CD4-positive, alpha-beta memory T cell (primary cell): ENCODE measurements at places on chromosomes 6 and 20. TPM values are rescaled to one million over a fixed set of nuclear protein-coding genes. Genes with fewer than 3 reads are reported as not detected.

DNA sequence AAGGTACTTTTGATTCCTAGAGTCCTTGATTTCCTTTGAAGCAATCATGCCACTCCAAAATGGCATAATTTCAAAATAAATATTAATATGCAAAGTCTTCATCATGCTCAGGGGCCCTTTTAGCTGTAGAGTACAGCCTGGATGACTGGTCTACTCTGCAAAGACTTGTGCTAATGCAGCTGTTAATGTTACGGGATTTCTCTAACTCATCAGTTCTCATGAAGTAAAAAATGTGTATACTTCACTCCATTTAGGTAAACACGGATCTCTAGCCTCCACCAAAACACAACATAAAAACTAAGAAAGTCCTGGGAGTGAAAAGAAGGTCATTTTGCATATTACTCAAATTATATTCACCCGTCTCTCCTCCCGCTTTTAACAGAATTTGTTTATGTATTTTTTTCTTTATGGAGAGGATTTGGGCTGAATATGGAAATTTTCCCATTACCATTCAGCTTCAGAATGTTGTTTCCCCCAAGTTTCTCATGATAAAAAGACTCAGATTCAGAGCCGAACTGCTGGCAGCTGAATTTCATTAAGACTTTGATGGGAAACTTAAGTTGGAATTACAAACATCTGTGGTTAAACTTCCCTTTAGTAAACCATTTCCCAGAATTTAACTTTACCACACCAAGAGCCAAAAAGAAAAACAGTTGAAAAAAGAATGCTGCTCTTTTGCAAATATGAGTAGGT lies 8.7 kb downstream of the LAMA4 start:
- no peak overlapping the region for H3K27ac ChIP-seq
- no peaks in the 10 kb centered on the region for H3K4me1 ChIP-seq
- no peaks in the 10 kb centered on the region for H3K36me3 ChIP-seq
- H3K4me3 ChIP-seq: no peak overlapping the region
- H3K27me3 ChIP-seq: no peaks in the 10 kb centered on the region
- no peak for DNase-seq

DNA sequence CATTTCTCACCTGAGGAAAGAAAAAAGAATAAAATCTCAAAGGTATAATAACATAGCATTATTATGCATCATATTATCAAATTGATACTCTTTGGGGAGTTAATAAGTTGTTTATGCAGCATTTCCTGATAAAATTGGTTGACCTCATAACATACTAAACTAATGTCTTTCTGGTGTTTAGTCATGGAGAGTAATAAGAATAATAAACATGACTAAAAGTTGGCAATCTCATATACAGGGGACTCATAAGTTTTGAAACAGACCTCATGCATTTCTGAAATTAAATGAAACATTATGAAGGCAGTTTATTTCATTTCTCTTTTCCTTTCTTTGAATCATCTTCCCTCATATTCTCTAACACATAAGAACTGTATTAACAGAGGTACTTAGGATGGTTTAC lies 60.5 kb upstream of the PRDM1 start:
- no peaks in the 10 kb centered on the region for H3K36me3 ChIP-seq
- no peaks in the 10 kb centered on the region for H3K27me3 ChIP-seq
- DNase-seq: no peak
- no peaks in the 10 kb centered on the region for H3K4me1 ChIP-seq
- H3K27ac ChIP-seq: no peak overlapping the region

DNA sequence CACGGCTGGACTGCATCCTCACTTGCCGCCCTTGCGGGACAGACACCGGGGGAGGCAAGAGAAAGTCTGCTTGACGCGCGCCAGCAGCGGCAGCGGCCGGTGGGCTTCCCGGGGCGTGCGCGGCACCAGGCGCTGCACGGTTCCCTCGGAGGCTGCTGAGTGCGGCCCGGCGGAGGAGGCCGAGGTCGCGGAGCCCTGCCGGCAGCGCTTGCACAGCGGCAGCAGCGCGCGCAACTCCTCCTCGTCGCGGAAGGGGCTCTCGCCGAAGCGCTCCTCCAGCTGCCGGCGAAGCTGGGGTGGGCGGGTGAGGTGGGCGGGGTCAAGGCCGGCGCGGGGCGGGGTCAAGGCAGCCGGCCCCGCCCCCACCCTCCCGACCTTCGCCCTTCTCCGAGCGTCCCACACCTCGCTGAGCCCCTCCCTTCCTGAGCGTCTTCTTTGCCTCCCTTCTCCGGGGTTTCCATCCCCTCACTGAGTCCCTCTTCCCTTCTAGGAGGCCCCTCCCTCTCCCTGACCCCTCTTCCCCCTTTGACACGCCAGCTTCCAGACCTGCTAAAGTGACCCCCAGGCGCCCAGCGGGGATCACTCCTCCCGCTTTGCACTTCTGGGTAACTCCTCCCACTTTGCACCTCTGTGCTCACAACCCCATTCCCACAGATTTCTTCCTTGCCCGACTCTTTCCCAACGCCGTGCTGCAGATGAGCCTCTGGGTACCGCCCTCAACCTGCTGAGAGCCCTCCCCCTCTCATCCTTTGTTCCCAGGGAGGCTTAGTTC lies 8.8 kb downstream of the DUSP15 start:
- no peak overlapping the region for H3K27ac ChIP-seq
- H3K36me3 ChIP-seq: no peaks in the 10 kb centered on the region
- peak; percentile 69 for DNase-seq
- peaks cover 29% of the 10 kb centered on the region for H3K27me3 ChIP-seq
- H3K4me1 ChIP-seq: peaks cover 12% of the 10 kb centered on the region

DNA sequence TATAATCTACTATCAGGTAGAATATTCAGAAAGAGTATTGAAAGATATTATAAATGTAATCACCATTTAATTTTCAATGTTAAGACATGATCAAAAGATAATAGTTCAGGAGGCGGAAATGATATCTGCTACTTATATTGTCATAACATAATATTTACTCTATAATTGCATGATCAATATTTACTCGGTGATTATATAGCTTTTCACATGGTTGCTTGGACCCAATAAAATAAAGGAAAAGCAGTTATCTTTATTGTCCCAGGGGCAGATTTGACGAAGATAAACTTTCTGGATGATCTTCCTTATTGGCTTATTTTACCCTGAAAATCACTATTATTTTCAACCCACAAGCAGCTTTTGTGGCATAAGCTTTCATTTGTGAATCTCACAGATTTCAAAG lies 350.4 kb downstream of the HACE1 start:
- no peak overlapping the region for H3K27ac ChIP-seq
- no peak for DNase-seq
- no peaks in the 10 kb centered on the region for H3K36me3 ChIP-seq
- H3K27me3 ChIP-seq: no peaks in the 10 kb centered on the region
- no peak overlapping the region for H3K4me3 ChIP-seq
- H3K4me1 ChIP-seq: no peaks in the 10 kb centered on the region

GRCh38 chr20:34472246-34472925 lies 43.8 kb upstream of the DYNLRB1 start:
- DNase-seq: no peak
- no peak overlapping the region for H3K4me3 ChIP-seq
- no peaks in the 10 kb centered on the region for H3K27me3 ChIP-seq
- H3K4me1 ChIP-seq: no peaks in the 10 kb centered on the region
- no peak overlapping the region for H3K27ac ChIP-seq
- H3K36me3 ChIP-seq: no peaks in the 10 kb centered on the region

- no peaks in the 10 kb centered on the region for H3K27me3 ChIP-seq
- H3K36me3 ChIP-seq: no peaks in the 10 kb centered on the region
- H3K4me3 ChIP-seq: no peak overlapping the region
These were observed 7.4 kb downstream of the CEP85L start for GRCh38 chr6:118644007-118644406.

DNA sequence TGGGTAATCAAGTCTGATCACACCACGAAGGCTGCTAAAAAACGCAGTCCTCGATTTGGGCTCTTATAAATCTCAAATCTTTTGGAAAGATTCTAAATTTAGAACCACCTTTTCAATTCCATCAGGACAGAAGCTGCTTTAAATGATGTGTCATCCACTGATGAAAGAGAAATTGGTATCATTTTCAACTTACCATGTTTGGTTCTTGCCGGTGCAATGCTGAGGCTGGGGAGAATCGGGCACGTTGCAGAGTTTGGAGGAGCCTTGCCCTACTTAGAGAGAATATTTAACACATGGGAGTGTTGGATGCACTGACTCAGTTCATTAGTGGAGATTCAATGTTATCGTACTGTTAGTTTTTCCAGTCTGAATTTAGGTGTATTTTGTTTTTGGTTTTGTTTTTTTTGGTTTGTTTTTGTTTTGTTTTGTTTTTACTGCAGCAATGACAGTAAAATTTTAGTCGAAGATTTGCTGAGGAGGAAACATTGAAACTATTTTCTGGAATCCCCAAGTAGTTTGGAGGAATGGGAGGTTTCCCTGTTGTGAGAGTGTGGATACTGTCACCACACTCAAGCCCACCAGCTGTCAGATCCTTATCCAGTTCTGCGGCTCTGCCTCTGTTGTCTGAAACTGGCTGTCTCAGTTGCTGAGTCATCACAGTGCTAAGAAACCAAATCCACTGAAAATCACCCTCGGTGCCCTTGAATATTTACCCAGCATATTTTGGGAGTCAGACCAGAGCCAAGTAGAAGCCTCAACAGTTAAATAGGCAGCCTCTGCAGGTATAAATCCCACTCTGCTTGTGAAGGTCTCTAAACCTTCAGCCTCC lies 497.0 kb downstream of the BTBD3 start:
- H3K4me3 ChIP-seq: no peak overlapping the region
- DNase-seq: no peak
- H3K36me3 ChIP-seq: no peaks in the 10 kb centered on the region
- no peaks in the 10 kb centered on the region for H3K4me1 ChIP-seq
- no peak overlapping the region for H3K27ac ChIP-seq
- H3K27me3 ChIP-seq: no peaks in the 10 kb centered on the region

DNA sequence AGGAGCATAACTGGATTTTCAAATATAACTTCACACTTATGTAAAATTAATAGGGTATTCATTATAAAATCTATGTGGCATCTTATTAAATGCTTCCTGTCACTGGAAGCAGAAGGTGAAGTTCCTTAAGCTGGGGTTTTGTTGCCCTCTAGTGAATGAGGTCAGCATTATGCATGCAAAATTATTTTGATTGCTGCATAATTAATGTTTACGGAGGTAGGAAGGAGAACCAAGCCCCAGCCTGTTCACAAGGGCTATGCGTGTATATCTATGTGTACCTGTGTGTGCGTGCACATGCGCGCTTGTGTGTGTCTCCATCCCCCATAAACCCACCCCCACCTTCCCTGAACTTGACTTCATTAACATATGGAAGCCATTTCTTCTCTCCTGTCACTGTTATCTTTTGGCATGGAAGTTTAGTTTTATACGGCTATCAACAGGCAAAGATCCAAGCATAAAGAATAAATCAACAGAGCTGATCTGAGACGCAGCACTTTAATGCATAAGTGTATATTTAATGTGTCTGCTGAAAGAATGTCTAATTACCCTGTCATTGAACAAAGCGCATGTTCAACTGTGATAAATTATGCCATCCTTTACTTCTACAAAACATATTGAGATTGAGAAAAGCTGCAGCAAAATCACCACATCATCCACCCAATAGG lies 90.2 kb upstream of the CDH4 start:
- no peaks in the 10 kb centered on the region for H3K4me1 ChIP-seq
- no peak for DNase-seq
- no peak overlapping the region for H3K4me3 ChIP-seq

DNA sequence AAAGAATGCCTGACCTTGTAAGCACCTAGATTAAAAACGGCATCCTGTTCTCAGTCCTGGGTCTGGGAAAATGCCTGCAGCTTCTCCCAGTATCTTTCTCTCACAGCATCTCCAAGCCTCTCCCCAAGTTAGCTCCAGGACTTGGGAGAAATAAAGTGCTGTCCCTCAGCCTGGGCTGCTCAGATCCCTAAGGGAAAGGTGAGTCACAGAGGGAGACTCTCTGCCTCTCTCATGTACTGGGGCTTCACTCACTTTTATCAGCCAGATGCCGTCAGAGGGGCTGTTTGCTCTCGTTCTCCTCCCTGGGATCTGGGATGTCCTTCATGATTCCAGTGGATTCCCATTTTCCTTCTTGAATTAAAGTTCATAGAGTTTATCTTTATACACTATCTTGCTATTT lies 293.6 kb downstream of the COL12A1 start:
- H3K4me1 ChIP-seq: no peaks in the 10 kb centered on the region
- DNase-seq: no peak
- no peaks in the 10 kb centered on the region for H3K36me3 ChIP-seq
- no peak overlapping the region for H3K4me3 ChIP-seq
- no peak overlapping the region for H3K27ac ChIP-seq
- H3K27me3 ChIP-seq: no peaks in the 10 kb centered on the region

DNA sequence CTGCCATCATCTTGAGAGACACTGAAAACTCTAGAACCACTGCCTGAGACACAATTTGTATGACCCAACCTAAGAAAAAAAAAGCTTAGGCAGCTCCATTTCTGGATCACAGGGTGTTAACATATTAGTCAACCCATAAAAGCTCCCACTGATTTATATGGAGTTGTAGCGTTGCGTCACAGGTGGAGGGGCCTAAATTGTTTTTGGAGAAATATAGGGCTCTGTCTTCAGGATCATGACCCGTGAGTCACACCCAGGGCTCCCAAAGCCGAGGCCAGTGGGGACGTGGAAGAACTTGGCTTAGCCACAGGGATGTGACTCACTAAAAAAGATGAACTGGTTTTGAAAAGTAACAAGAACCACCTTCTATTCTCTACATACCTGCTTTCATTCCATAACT lies 116.5 kb upstream of the BMP2 start:
- no peak overlapping the region for H3K4me3 ChIP-seq
- H3K27ac ChIP-seq: no peak overlapping the region
- no peaks in the 10 kb centered on the region for H3K36me3 ChIP-seq
- H3K4me1 ChIP-seq: no peaks in the 10 kb centered on the region
- DNase-seq: no peak

DNA sequence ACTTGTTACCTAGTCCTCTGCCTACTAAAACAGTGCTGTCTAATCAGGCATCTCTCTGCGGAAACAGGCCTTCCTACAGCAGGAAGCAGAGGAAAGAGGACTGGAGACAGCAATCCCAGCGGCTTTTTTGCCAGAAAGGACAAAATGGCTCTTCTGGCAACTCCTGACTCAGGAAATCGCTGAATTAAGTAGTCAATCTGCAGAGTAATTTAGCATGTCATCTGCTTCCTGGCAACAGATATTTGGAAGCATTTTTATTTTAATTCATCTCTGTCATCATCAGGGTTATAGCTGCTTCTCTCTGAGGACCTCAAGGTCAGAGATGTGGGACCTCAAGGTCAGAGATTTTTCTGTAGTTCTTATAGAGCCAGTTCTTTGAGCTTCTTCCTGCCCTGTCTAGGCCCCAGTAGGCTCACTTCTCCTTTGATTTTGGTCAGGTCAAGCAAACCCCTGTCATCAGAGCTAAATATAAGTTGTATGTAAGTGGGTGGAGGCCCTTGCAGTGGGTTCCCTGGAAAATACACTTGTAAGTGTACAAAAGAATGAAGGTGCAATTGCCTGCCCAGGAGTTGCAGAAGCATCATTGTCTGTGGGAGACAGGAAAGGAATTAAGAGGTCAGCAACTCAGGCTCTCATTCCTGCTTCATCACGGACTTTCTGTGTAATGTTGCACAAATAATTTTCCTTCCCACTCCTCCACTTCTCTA lies 229.4 kb downstream of the ALDH8A1 start:
- no peaks in the 10 kb centered on the region for H3K27me3 ChIP-seq
- no peaks in the 10 kb centered on the region for H3K4me1 ChIP-seq
- no peak overlapping the region for H3K27ac ChIP-seq
- DNase-seq: no peak
- H3K36me3 ChIP-seq: no peaks in the 10 kb centered on the region
- H3K4me3 ChIP-seq: no peak overlapping the region

- H3K36me3 ChIP-seq: peaks cover 13% of the 10 kb centered on the region
- no peak overlapping the region for H3K4me3 ChIP-seq
- H3K4me1 ChIP-seq: no peaks in the 10 kb centered on the region
- DNase-seq: no peak
- H3K27ac ChIP-seq: no peak overlapping the region
These were observed 24.1 kb downstream of the CD164 start for GRCh38 chr6:109358204-109358603.

Gene MSH5
- total RNA-seq: 12.1 TPM

Gene SLC12A5
- total RNA-seq: not detected

Gene HLA-DRB5
- total RNA-seq: 0.86 TPM

Gene GABRR1
- total RNA-seq: not detected

Gene HLA-DQA1
- 5.8 TPM for total RNA-seq

Gene CDH22
- total RNA-seq: not detected
